ENCODE measurements at places on chromosomes 2 and 18. TPM values are rescaled to one million over a fixed set of nuclear protein-coding genes. Genes with fewer than 3 reads are reported as not detected.

DPP10 gene
- not detected for total RNA-seq

UGT1A10 gene
- not detected for total RNA-seq

OTOS gene
- not detected for total RNA-seq

DNA sequence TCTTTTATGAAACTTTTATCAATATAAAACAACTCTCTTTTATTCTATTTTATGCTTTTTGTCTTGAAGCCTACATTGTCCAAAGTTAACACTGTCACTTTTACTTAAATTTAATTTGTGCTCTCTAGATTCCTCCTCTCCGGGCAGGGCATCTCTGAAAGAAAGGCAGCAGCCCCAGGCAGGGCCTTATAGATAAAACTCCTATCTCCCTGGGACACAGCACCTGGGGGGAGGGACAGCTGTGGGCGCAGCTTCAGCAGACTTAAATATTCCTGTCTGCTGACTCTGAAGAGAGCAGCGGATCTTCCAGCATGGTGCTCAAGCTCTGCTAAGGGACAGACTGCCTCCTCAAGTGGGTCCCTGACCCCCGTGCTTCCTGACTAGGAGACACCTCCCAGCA, 447.7 kb upstream of the FANCL start:
- no peak for DNase-seq

GRCh38 chr2:211463397-211463796, 907.0 kb downstream of the CPS1 start:
- DNase-seq, result no peak

DNA sequence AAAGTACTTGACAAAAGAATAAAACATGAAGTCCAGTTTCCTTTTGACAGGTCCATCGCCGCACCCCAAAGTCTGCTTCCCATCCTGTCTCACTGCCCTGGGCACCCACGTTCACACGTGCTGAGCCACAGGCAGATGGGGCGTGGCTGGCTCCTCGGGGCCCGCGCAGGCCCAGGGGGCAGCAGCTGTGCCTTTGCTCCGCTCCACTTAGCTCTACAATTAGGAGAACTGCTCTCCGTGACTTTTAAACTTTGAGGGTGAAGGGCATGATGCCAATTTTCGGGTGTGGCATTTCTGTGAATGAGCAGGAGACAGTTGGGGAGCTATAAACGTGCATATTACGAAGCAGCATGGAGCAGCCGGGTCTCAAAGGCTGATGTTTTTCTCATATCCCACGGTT, 152.4 kb downstream of the TDRD15 start:
- DNase-seq, result no peak

DNA sequence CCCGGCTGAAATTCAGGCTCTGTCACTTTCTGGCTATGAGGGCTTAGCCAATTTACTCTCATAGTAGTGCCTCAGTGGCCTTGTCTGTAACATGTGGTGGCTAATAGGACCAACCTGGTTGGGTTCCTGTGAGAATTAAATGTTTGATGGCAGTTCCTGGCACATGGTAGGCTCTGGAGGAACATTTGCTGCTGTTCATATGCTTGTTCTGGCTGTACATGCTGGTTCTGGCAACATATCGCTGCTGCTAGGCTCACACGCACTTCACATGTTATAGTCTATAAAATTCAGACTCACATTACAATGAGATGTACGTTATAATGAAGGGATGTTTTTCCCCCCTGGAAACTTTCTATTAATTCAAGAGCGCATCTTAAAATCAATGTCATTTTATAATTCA, 417.7 kb upstream of the GYPC start:
- no peak for DNase-seq

DNA sequence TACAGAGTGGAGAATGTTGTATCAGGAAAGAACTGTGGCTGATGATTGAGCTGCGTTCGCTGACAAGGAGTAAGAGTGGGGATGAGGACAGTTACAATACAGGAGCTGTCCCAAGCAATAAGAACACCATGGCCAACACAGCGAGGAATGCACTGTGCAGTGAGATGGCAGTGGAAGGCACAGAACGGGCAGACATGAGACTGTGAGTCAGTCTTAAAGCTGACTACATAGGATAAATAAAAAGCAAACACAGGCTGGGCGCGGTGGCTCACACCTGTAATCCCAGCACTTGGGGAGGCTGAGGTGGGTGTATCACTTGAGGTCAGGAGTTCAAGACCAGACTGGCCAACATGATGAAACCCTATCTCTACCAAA, 89.8 kb downstream of the CABYR start:
- DNase-seq, result no peak

DNA sequence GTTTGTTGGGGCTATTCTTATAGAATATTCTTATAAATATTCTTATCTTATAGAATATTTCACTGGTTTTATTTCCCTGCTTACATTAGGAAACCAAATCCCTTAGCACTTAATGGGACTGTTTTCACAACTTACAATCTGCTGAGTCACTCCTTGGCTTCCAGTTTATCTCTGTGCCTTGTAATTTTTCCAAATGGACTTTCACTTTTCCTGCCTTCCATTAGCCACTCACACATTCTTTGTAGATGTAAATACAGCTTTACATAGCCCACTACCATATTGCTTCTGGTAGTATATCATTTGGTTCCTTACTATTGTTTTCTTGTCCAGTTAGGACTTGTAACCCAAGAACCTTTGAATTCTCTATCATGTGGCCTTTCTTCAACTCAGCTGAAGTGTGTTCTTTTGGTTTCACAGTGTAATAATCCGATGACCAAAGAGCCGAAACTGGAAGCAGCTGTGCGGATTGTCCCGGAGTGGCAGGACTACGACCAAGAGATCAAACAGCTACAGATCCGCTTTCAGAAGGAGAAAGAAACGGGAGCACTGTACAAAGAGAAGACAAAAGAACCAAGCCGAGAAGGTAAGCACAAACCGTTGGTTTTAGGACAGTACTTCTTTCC, 96.1 kb downstream of the UGGT1 start:
- no peak for DNase-seq

DNA sequence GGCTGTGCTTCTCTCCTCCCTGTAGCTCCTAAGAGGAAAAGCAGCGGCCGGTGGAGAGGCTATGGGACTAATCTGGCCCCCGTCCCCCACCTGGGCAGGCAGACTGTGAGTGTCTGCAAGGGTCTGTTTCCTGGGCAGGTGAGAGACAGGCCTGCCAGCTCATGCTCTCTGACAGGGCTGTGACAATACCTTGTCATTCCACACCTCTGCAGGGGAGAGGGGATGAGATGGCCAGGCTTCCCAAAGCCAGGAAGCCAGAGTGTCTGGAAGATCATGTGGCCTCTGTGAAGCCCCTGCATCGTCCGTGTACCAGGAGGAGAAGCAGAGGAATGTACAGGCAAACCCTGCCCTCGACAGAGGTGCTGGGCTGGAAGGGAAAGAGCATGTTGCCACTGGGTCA, 142.5 kb upstream of the GATA6 start:
- DNase-seq, result no peak

DNA sequence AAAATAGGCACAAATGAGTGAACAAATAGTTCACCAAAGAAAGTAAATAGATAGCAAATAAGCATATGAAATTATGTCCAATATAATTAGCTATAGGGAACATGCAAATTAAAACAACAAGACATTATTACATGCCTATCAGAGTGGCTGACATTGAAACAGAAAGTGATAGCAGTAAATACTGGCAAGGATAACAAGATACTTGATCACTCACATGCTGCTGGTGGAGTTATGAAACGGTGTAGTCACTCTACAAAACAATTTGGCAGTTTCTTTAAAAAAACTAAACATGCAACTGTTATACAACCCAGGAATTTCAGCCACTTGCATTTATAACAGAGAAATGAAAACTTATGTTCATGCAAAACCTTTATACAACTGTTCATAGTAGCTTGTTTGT, 439.2 kb upstream of the ACVR2A start:
- DNase-seq, result no peak

GRCh38 chr18:50649821-50650220, 89.9 kb downstream of the MAPK4 start:
- DNase-seq, result no peak

GRCh38 chr2:19355014-19355405, 3.4 kb downstream of the OSR1 start:
- DNase-seq, result no peak

INHBB gene
- not detected for total RNA-seq

ACADL gene
- total RNA-seq, result not detected

- DNase-seq, result no peak
Measured at GRCh38 chr2:157672129-157672528, 43.5 kb upstream of the ACVR1C start.

- DNase-seq, result no peak
Measured at GRCh38 chr2:239441261-239442078, 40.6 kb upstream of the HDAC4 start.

PLEK gene
- 2.4 TPM for total RNA-seq

DNA sequence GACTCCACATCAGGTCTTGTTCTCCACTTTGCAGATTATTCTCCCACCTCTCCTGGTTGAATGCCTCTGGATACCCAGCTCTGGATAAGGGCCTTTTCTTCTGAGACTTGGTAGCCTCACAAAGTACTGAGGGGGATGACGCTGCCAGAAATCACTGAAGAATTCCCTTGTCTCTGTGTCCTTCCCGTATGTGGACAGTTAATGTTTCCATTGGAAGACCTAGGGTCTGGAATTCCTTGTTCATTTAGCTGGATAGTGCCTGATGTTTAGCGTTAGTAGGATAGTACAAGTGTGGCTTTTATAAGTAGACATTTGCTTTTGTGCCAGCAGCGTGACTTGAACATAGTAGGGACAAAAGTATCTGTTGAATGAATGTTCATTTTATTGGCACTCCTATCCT, 76.9 kb downstream of the CLHC1 start:
- DNase-seq, result no peak

DNA sequence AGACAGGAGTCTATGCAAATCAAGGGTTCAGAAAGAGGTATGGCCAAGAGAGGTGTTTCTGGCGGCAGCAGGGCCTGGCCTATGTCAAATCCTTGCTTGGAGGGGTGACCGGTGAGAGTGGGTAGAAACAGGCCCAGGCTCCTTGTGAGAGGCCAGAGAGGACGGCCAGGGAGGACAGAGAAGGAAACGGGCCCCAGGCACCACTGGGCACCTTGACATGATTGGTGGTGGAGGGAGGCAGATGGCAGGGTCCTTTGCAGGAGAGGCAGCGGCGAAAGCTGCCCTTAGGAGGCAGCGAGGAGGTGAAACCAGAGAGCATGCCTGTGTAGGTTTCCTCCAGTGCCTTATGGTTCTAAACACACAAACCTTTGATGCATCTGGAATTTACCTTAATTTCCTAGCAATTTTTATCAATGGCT, 6.2 kb downstream of the RAMP1 start:
- no peak for DNase-seq

REG1B gene
- not detected for total RNA-seq

GRCh38 chr2:66433945-66434678, 813 bp upstream of the MEIS1 start:
- DNase-seq, result no peak

GRCh38 chr2:13758412-13758811, 874.1 kb upstream of the LRATD1 start:
- no peak for DNase-seq

- no peak for DNase-seq
Measured at GRCh38 chr2:149438330-149438960, 108.1 kb downstream of the LYPD6 start.

DNA sequence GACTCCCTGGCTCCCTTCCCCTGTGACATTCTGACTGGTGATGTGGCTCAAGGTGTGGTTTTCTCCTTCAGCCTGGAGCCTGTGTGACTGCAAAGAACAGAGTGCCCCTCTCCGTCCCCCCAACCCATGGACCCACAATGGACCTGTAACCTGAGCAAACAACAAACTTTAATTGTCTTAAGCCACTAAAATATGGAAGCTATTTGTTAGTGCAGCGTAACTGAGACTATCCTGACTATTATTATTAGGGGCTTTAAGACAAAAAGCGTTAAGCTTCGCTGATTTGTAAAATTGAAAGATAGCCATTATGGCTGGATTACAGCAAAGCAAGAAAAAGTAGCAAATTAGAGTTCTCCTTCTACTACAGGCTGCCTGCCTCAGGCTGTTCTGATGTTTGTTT, 426.9 kb downstream of the STK39 start:
- DNase-seq, result no peak

DNA sequence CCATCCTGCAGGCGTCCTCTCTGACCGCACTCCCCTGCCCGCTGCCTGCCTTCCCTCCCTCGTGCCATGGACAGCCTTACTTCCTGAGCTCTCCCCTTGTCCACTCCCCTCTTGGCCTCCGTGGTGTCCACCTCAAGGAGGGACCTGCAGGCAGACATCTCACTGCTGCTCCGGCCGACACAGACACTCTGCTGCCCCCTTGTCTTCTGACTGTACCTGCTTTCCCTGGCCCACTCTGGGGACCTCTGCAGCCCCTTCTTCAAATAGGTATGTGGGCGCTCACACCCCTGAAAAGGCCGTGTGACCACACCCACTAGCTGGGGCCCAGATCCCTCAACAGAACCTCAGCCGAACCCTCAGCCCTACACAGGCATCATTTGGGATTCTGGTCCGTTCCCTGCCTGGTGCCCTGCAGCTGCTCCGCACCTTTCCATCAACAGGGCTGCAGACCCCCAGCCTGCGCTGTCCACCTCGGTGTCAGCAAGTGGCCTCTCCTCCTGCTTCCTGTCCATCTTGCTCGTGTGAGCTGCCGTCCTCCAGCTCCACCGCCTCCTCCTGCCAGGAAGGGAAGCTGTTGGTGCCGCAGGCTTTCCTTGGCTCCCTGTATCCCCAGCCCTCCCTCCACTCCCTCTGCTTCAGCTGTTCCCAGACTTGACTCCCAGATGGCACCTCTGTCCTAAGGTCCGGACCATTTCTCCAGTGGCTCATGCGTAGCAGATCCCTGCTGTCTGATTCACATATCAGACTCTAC, 94.1 kb downstream of the KLHL29 start:
- DNase-seq, result no peak

AFF3 gene
- 0.39 TPM for total RNA-seq

- no peak for DNase-seq
Measured at GRCh38 chr2:71156573-71156972, 26.1 kb downstream of the MPHOSPH10 start.

DNA sequence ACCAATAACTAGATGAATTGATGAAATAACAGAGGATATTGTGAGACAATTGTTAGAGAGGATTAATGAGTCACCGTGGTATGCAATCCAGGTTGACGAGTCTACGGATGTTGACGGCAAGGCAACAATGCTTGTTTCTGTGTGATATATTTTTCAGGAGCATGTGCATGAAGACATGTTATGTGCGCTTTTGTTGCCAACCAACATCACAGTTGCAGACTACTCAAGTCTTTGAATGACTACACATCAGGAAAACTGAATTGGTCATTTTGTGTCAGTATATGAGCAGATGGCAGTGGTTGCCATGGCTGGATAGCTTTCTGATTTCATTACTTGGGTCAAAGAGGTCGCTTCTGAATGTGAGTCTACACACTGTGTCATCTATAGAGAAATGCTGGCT, 96.8 kb upstream of the CRACDL start:
- peak; percentile 4 for DNase-seq

DNA sequence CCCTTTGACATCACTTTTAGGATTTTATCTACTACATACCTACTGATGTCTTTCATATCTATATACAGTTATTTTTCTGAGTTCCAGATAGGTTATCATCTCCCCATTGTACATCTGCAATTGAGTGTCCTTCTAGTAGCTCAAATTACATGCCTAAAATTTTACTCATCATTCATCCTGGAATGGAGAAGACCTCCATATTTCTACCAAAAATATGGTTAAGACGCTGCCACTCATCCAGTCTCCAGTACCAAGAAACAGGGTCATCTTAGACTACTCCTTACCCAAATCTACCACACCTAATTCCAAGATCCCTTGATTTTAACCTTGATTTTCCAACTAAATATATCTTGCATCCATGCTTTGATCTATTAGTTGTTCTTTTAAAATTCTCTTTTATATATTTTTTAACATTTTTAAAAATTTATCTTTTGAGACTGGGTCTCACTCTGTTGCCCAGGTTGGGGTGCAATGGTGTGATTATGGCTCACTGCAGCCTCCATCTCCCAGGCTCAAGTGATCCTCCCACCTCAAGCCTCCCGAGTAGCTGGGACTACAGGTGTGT, 8.6 kb upstream of the CKAP2L start:
- DNase-seq, result no peak
